D341Med (cell line): ENCODE measurements at places on chromosomes 7 and 10.

GRCh38 chr10:128781637-128782036, 655.4 kb upstream of the MKI67 start:
- DNase-seq: no peak

- no peak for DNase-seq
Observed at GRCh38 chr10:29055101-29055500, 233.8 kb upstream of the LYZL1 start.

DNA sequence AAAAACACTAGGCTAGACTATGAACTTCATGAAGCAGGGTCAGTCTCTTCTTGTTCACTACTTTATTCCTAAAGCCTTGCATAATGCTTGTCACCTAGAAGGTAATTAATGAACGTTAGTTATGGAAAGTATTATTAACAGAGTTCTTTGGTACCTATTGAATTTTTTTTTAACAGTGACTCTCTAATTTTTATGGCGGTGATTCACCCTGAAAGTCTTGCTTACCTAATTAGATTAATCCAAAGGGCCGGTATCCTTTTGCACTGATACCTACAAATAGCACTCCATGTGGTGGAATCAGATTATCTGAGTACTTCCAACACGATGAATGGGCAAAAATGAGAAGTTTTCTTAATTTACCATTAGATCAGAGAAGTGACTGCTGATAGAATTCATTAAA, 31.7 kb downstream of the STAM start:
- no peak for DNase-seq

- no peak for DNase-seq
Observed at GRCh38 chr10:117457071-117457810, 82.0 kb upstream of the PDZD8 start.

DNA sequence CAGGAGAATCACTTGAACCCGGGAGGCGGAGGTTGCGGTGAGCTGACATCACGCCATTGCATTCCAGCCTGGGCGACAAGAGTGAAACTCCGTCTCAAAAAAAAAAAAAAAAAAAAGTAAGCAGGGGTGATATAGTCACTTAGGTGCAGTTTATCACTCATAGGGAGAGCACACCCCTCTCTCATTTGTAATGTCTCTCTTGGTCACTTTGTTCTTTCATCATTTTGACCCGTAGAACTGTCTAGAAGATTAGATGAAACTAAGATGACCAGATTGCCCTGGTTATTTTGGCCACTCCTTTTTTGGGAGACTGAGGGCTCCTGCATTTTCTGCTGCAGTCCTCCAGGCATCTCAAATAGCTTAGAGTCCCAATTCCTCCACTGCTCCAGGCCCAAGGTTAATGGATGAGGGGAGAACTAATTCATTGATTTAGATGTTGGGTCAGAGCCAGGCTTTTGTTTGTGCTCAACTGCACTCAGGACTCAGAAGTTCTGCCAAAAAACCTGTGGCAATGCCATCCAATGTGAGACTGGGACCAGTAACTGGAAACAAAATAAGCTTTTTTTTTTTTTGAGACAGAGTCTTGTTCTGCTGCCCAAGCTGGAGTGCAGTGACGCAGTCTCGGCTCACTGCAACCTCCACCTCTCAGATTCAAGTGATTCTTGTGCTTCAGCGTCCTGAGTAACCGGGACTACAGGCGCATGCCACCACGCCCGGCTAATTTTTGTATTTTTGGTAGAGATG, 50.0 kb upstream of the CAMK1D start:
- no peak for DNase-seq

DNA sequence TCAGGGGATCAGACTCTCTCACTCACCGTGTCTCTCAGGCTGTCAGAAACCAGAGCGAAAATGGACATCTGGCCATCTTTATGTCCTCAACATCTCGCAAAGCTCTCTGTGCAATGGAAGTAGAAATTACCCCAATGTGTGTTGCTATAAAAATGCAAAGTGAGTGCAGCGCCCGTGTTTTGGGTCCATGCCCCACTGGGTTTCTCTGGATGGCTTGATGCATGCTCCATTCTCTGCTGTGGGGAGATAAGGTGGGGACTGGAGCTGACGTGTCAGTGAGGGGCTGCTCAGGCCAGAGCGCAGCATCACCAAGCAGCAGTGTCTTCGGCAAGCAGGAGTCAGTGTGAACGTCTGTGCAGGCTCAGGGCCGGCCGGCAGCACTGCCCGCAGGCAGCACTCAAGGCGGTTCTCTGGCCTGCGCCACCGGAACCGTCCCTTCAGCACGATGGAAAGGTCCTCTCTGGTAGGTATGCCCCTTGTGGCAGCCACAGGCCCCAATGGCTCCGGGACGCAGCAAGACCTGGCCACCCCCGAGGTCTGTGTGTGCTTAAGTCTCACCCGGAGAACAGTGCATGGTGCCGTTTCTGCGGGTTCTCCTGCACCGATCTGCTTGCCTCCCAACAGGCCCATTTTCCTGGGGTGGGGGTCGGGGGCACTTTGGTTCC, 30.2 kb downstream of the WDR86 start:
- DNase-seq: peak; percentile 38

DNA sequence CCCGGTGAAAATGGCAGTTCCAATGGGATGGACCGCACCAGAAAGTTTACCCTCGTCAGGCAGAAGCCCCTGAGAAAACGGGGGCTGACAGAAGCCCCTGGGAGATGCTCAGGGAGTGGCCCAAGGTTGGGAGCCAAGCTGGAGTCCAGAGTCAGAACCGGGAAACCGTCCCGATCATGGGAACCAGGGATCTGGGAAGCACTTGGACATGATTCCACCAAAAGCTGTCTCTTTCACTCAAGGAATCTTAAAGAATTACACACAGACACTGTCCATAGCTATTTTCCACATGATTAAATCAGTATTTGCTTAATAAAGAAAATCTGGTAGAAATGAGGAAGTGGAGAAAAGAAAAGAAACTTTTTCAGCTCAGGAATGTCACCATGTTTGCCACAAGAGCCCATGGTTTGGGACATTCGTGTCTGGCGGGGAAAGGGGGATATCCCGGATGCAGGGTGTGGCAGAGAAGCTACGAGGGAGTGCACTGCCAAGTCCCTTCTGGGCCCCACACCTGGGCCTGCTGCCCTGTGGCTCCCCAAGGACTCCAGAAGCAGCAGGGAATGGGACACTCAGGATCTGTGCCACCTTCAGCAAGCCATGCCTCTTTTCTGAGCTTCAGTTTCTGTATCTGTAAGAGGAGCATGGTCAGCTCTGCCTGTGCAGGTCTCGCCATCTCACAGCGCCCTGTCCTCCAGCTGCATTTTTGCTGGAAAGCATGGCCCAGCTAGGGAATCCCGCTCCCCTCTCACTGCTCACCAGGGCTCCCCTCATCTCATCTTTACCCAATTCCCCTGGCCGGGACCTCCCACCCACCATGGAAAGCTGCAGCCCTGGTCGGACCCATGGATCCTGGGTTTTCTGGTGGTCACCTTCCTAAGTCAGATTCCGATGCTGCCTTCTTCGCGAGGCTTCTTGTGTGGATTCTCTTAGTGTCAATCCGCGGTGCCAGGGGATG, 225.1 kb upstream of the GRB10 start:
- DNase-seq: no peak

GRCh38 chr7:41835976-41836530, 133.2 kb upstream of the INHBA start:
- no peak for DNase-seq

GRCh38 chr7:55594414-55594813, 22.1 kb upstream of the VOPP1 start:
- DNase-seq: no peak

- no peak for DNase-seq
Observed at GRCh38 chr7:22292531-22292930, 64.4 kb downstream of the RAPGEF5 start.

- DNase-seq: no peak
Observed at GRCh38 chr10:36448760-36449691, 676.4 kb upstream of the ANKRD30A start.

- no peak for DNase-seq
Observed at GRCh38 chr10:127413326-127413725, 135.8 kb upstream of the NPS start.

DNA sequence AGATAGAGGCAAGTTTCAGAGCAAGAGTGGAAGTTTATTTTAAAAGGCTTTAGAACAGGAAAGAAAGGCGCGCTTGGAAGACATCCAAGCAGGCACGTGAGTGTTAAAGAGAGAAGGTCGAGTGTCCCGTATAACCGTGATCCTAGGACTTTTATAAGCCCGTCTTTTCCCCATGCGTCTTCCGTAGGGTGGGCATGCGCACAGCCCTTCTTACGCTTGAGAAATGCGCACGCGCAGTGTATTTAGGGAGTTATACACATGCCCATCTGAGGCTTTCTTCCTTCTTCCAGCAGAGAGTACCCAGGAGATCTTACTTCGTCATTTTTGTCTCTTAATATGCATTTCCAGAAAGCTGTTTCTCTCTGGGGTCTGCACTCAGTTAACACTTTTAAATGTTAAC, 52.4 kb downstream of the CALD1 start:
- DNase-seq: no peak

- no peak for DNase-seq
Observed at GRCh38 chr10:101043363-101043707, 12.3 kb downstream of the SFXN3 start.

DNA sequence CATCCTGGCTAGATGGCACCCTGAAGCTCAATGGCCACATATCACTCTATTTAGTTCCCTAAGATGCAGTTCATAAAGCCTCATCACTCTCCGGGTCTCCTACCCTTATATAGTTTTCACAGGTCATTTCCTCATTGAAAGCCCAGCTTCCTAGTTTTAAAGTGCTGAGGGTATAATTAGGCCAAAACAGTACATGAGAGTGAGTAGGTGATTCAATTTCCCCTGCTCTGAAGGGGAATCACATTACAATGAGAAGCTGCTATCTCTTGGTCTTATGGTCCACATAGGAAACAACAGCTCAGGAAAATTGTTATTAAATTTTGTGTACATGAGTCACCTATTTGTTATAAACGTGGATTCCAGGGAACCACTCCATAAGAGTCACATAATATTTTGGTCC, 162.0 kb downstream of the SEMA3E start:
- DNase-seq: no peak

- no peak for DNase-seq
Observed at GRCh38 chr7:71754828-71755227, 622.9 kb downstream of the GALNT17 start.

DNA sequence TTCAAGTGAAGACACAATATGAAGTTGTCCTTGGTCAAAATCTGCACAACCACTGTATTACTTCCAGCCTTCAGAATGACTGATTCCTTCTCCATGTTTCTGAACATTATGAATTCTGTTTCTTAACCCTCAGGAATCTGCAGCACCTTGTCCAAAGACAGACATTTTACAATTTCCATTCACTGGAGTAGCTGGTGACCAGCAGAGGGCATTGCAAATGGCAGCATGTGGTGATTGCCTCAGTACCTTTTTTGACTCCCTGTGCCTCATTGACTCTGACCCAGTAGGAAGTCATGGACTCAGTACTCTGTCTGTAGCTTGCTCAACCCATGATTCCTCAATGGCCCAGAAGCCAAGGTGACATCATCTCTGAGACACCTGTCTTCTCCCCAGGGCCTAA, 879 bp upstream of the VPS41 start:
- DNase-seq: no peak

- DNase-seq: no peak
Observed at GRCh38 chr7:113015034-113015645, 71.5 kb downstream of the GPR85 start.

GRCh38 chr10:111873621-111874135, 309.9 kb downstream of the GPAM start:
- DNase-seq: no peak

DNA sequence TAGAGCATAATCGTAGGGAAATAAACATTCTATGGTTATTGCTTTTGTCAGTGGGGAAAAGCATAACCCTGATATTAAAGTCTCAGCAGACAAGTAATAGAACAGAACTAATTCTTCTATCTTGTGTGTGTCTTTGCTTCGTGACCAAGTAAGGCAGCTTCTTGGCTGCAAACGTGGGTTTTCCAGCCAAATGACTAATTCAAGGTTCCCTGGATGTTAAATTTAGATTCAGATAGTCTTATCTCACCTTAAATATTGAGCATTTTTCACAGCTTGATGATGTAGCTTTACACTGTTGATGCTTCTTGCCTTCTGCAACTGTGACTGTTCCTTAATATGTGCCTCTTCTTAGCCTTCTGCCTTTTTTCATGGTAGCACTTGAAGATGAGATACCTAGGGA, 113.0 kb downstream of the EXOC4 start:
- DNase-seq: no peak

DNA sequence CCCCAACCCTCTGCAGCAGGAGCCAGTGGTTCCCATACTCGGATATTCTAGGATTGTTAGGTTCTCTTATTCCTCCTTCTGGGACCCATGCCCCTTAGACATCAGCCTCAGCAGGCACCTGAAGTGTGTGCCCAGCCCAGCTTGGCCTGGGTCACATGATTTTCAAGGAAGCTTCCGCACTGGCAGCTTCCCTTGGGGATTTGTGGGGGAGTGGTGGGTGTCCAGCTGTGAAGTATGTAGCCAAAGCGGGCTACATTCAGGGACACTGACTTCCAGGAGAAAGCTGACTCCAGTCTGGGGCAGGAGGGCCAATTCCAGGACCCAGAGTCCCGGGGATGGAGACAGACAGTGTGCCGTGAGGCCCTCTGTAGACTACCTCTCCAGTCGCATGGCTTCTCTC, 1.3 kb downstream of the LDB1 start:
- no peak for DNase-seq

GRCh38 chr7:149752646-149753045, 20.7 kb downstream of the ZNF467 start:
- DNase-seq: no peak

GRCh38 chr10:94287336-94287735, 75.4 kb downstream of the NOC3L start:
- no peak for DNase-seq

DNA sequence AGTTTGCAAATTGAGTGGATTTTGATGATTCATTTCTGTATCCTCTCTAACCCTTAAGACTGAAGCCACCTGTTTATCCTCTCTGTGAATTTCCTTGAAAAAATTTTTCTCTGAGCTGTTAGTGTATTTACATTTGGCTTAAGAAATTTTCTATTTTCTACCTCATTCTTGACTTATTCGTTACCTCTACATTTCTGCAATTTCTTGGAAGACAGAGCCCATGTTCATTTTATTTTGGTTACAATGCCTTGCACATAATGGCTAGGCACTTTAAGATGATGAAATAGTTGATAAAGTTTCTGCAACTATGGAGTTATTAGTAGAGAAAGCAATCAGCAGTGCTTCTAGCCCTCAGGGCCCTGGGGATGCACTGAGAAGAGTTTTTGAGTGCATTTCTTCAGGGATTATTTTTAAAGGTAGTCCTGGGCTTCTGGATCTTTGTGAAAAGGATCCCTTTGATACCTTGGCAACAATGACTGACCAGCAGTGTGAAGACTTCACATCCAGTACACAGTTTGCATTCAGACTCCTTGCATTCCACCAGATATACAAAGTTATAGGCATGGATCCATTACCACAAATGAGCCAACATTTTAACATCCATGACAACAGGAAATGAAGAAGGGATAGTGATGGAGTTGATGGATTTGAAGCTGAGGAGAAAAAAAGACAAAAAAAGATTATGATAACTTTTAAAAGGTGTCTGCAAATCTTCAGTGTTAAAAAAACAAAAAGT, 68.2 kb downstream of the CH25H start:
- DNase-seq: no peak

- peak; percentile 14 for DNase-seq
Observed at GRCh38 chr7:8035192-8035591, 66.6 kb downstream of the GLCCI1 start.

GRCh38 chr7:98816967-98817710, 52.7 kb downstream of the TMEM130 start:
- DNase-seq: no peak
